ENCODE measurements at places on chromosomes 2 and 18. TPM values are rescaled to one million over a fixed set of nuclear protein-coding genes. Genes with fewer than 3 reads are reported as not detected.

Gene CELF4
- not detected for total RNA-seq

GRCh38 chr2:210310550-210310949, 4.4 kb downstream of the MYL1 start:
- DNase-seq: no peak

Gene TRIM43
- total RNA-seq: not detected

GRCh38 chr2:223811757-223812156, 25.6 kb downstream of the AP1S3 start:
- DNase-seq: no peak

Gene GBX2
- 0.60 TPM for total RNA-seq

Gene CNGA3
- total RNA-seq: not detected

GRCh38 chr2:237324837-237325236, 89.1 kb downstream of the COL6A3 start:
- DNase-seq: no peak

DNA sequence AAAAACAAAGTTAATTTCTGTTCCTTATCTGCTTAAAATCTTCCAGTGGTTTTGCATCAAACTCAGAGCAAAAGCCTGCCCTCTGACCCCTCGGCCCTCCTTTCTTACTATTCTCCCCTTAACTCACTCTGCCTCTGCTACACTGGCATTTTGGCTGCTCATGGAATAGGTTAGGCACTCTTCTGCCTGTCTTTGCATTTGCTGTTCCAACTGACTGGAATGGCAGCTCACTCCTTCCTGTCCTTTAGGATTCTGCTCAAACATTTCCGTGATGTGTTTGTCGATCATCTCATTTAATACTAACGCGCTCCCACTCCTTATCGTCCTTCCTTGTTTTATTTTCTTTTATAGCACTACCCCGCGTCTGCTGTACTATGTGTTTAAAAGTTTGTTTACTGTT, 815 bp downstream of the CEBPZ start:
- no peak for DNase-seq

DNA sequence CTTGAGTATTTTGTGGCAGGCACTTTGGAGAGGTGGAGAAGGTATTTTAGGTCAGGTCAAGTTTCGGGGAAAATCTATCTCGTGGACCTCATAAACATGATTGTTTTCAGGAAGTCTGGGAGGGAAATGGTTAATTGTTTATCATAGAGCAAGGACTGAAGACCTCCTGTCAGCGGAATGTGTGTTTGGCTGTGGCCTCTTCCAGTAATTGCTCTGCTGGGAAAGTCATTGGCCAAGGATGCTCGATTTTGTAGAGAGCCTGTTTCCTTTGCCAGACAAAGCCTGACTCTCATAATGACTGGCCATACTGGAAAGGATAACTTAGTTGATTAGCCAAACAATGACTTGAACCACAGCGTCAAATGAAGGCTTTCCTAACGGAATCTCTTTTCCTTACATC, 30.0 kb downstream of the IL1R2 start:
- DNase-seq: no peak

Gene PPP4R3B
- 65.4 TPM for total RNA-seq

DNA sequence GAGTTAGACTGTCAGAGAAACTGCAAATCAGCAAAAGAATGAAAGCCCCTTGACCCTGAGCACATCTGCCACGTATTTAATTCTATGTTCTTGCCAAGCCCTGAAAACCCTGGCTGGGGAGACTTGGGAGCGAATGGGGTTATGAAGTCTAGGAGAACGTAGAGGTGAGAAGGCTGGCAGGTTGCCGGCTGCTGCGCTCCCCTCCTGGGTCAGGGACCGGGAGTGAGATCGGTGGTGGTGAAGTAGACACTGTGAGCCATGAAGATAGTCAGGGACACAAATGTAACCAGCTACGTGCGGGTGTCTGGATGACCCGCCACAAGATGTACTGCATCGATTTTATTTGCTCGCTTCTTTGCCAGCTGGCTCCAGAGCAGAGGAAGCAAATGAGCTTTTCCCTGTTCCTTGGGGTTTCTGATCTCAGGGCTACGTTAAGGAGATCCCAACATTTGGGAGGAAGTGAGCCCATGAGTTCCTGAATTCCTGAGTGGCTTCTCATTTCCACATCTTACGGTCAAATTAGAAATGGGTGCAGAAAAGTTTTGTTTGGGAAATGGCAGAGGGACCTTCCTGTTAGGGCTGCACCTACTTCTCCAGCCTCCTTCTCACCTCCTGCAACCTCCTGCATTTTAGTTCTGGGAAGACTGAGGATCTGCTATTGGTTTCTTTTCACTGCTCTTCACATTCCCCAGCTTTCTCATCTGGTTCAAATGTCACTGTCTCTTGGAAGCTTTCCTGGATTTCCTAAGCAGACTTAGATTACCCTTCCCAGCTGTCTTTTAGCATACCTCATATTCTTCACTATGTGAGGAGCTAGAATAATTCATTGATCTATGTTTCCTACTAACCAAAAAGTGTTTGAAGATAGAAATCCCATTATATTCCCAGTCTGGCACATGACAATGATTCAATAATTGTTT, 360.6 kb downstream of the ZNF521 start:
- DNase-seq: no peak

DNA sequence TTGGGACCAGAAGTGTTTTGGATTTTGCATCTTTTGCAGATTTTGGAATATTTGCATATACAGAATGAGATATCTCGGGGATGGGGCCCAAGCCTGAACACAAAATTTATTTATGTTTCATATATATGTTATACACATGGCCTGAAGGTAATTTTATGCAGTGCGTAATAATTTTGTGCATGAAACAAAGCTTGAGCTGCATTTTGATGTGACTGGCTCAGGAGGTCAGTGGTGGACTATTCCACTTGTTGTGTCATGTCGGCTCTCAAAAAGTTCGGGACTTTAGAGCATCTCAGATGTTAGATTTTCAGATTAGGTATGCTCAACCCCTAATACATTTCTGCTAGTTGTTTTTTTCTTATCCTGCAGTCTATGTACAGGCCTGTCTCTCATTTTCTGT, 145.4 kb downstream of the FAM210A start:
- no peak for DNase-seq

GRCh38 chr2:207153266-207153975, 12.3 kb downstream of the KLF7 start:
- DNase-seq: no peak

Gene TUBB8B
- total RNA-seq: not detected

Gene VSNL1
- total RNA-seq: 6.0 TPM

Gene POMC
- 9.0 TPM for total RNA-seq
